ENCODE measurements at places on chromosomes 5 and 9. TPM values are rescaled to one million over a fixed set of nuclear protein-coding genes. Genes with fewer than 3 reads are reported as not detected.

- no peak for DNase-seq
Measured at GRCh38 chr9:84538879-84539278, 130.7 kb upstream of the NTRK2 start.

- no peak for DNase-seq
Measured at GRCh38 chr9:37503736-37504135, 18.0 kb downstream of the POLR1E start.

GRCh38 chr9:123715258-123715657 is 214.7 kb downstream of the DENND1A start:
- DNase-seq, result no peak

DNA sequence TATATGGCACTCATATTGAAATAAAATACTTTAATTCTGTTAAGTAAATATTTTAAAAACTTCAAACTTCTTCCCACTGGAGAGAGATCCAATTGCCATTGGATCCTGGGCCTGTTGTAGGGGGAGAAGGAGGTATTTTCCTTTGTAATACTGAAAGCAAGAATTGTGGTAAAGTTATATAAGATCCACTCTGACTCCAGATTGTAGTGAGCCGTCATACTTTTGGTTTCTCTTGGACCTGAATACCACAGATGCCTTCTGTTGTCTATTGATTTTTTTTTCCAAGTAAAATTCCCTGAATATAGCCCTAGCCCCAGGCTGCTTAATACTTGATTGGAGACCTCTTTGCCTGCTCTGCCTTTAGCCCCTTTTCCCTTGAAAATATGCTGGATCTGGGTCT is 86.9 kb downstream of the ATG10 start:
- DNase-seq, result no peak

GRCh38 chr9:33147416-33148169 is 19.5 kb downstream of the B4GALT1 start:
- no peak for DNase-seq

- DNase-seq, result no peak
Measured at GRCh38 chr5:175752826-175753535, 95.1 kb downstream of the HRH2 start.

- no peak for DNase-seq
Measured at GRCh38 chr5:94776167-94776566, 157.7 kb downstream of the SLF1 start.

DNA sequence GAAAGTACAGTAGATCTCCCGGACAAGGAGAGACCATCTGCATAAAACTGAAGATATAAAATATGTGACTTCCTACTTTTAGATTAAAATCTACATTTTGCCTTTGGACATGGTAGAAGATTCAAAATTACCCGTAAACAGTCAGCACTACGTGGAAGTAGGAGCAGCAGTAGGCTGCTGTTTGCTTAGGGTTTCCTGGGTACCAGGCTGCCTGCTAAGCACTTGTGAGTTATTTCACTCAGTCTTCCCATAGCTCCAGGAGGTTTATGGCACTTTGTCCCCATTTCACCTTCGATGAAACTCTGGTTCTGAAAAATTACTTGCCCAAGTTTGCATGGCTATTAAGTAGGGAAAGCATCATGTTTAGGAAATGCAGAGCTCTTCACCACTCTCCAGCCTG is 92.6 kb downstream of the STK32A start:
- DNase-seq, result no peak

DNA sequence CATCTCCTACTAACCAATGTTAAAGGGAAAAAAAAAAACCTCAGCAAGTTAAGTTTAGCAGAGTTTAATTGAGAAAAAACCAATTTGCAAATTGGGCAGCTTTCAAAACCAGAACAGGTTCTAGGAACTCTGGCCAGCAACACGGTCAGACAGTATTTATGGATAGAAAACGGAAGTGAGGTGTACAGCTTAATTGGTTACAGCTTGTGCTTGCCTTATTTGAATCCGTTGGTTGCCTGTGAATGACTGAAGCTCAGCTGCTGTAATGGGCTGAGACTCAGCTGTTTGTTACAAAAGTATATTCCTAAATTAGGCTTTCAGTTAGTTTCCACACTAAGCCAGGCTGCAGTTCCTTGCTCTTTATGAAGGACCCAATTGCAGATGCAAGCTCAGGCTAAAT is 217.0 kb downstream of the SREK1 start:
- no peak for DNase-seq

DNA sequence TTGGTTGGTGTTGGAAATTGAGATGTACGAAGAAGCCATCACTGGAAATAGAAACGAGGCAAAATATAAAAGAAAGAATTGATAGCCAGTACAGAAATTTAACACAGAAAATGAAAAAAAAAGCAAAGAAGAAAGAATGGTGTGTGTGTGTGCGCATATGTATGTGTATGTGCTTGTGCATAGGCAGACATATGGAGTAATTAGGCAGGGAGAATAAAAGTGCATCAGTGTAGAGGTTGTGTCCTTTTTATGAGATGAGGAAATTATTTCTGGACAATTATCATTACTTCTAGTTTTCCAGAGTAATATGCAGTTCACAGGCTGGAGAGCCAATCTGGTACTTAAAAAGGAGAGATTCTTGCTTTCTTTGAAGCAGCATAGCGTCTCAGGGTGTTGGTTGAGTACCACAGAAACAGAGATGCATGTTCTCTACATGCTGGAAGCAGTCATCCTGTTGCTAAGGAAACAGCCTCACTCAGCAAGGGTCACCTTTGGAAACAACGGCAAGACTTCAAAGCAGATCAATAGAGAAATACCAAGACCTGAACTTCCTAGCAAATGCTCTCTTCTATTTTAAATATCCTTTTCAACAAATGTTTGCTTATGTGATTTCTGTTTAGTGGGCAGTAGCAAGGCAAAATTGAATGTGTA is 172.7 kb downstream of the TAF11L14 start:
- DNase-seq, result no peak

- no peak for DNase-seq
Measured at GRCh38 chr5:91706785-91707520, 323.8 kb upstream of the ARRDC3 start.

DNA sequence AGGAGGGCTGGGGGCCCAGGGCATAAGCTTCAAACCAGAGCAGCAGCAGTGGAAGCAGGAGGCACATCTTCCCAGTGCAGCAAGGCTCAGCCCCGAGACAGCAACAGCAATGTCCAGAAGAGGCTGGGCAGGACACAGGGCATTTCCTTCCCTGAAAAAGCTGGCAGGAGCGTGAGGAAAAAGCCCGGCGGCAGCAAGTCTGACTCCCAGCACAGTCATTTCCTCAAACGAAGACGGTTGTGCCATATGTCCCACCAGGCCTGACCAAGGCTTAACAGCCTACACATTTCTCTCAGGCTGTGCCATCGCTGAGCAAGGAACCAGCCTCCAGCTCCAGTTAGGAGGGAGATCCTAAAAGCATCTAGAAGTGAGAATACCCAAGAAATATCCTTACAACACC is 74.5 kb downstream of the APTX start:
- no peak for DNase-seq

- DNase-seq, result no peak
Measured at GRCh38 chr9:75979362-75979761, 88.9 kb downstream of the PCSK5 start.

DNA sequence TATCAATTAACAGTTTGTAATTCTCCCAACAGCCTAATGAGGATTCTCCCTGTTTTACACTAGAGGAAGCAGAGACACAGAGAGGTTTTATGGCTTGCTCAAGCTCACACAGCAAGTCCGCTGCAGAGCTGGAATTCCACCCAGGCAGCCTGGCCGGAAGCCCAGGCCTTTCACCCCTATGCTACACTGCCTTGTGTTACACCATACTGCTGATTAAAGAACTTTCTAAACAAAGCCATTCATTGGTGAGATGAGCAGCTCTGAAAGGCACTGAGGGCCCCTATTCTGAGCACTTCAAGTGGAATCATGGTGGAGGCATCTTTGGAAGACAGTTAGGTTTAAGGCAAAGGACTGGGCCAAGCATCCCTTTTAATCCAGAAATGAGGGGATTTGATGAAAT is 14.7 kb upstream of the LARP1 start:
- no peak for DNase-seq

DNA sequence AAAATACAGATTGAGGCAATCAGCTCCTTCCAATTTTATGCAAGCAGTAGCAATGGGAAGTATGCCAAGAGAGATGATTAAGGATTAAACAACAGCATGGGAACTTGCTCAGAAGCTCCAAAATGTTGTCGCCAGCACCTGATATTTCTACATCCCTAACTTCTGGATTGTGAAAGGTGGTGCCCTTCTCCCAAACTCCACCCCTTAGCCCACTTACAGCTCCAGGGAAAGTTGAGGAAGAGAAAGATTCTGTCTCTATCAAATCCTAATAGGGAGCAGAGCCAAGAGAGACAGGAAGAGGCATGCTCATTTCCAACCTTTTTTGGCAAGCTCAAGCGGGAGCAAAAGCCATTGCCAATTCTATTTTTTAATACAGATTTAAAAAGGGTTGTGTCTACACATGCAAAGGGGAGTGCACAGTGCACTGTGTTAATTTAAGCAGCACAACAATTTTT is 92.4 kb upstream of the NR3C1 start:
- no peak for DNase-seq

DNA sequence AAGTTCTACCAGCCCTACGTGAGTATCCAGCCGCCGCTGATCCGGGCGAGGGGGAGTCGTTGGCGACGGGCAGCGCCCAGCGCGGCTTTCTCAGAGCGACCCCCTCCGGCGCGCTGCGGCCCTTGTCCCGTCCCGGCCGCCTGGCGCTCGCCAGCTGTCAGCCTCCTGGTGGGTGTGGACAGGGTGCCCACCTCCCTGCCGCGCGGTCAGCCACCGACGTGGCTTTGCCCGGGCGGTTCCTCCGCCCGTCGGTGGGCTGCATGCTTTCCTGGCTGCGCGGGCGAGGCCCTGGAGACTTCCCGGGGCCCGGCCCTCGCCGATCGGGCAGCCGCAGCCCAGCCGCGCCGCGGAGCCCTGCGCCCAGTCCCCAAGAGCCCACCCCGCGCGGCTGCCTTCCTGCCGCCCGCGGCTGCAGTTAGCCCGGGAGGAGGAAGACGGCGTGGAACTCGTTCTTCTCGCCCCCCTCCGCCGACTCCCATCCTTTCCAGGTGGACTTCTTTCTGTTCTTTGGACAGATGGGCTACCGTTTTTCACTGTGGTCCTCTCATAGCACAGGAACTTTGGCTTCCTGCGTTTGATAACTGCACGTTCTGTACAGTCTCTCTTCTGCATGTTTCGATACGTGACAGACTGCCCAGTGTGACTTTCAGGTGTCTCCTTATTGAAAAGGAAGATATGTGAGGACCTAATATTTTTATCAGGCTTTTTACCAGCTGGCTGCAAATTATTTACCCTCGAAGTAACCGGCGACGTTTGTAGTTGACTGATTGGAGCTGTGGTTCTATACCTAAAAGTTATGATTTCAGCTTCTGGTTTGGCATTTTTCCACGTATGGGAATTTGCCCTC is 577 bp downstream of the AP3S1 start:
- peak; percentile 45 for DNase-seq

DNA sequence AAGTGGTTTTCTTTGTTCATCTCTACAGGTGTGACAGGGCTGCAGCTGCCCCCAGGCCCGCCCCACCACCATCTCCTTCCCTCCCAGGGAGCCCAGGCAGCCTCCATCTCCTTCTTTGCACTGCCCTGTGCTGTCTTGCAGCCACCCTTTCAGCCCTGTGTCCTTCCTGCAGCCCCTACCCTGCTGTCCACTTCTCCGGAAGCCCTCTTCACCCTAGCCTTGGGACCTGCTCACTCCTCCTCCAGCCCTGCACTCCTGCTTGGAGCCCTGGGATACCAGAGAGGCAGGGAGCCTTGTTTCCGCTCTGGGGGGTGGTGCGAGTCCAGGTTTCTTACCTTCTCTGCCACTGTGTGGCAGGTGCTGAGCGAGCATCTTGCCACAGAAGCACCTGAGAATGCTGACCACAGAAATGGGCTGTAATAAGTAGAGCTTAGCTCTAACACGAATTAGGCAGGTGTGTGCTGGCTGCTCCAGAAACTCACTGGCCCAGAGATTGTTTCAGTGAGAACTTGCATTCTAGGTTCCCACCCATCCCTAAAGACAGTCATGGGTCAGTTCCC is 51.3 kb upstream of the GADD45G start:
- no peak for DNase-seq

GRCh38 chr5:146947181-146947941 is 68.8 kb upstream of the PPP2R2B start:
- DNase-seq, result no peak

- DNase-seq, result no peak
Measured at GRCh38 chr5:91283899-91284298, 99.2 kb downstream of the ARRDC3 start.

DNA sequence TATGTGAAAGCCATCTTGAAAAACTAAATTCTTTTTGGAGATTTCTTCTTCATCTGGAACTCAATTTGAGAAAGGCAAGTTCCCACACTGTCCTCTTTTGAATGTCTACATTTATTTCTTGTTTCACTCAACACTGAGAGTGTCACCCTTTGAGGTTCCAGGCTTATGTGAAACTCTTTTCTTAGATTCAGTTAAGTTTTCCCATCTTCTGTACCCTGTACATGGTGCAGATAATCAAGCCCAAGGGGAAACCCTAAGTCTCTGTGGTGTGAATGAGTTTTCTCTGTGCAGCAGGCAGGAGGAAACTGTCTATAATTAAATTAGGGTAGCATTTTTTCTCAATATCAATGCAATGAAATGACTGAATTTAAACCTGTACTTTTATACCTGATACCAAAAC is 72.3 kb upstream of the PRLR start:
- DNase-seq, result no peak

The FOXD4L6 gene
- polyA plus RNA-seq, result 0.08 TPM

The ADAMTSL2 gene
- 3.1 TPM for polyA plus RNA-seq

The ZBTB34 gene
- polyA plus RNA-seq, result 22.9 TPM

The BNC2 gene
- polyA plus RNA-seq, result 9.9 TPM

The NLN gene
- polyA plus RNA-seq, result 34.7 TPM

The PFN3 gene
- 1.5 TPM for polyA plus RNA-seq

The PCDHGA1 gene
- 0.79 TPM for polyA plus RNA-seq

The PCDHGA5 gene
- polyA plus RNA-seq, result 2.2 TPM

The LRRC26 gene
- not detected for polyA plus RNA-seq

The SPATA31A7 gene
- polyA plus RNA-seq, result not detected

The NPR3 gene
- 23.8 TPM for polyA plus RNA-seq

The PLAC8L1 gene
- polyA plus RNA-seq, result 0.66 TPM

The CCL21 gene
- polyA plus RNA-seq, result 28.2 TPM

The HACD4 gene
- polyA plus RNA-seq, result 5.1 TPM

The THOC3 gene
- polyA plus RNA-seq, result 53.0 TPM

The ELOVL7 gene
- 18.2 TPM for polyA plus RNA-seq

All from left renal pelvis (tissue), 4 donors.